ENCODE measurements at places on chromosomes 4 and X.

DNA sequence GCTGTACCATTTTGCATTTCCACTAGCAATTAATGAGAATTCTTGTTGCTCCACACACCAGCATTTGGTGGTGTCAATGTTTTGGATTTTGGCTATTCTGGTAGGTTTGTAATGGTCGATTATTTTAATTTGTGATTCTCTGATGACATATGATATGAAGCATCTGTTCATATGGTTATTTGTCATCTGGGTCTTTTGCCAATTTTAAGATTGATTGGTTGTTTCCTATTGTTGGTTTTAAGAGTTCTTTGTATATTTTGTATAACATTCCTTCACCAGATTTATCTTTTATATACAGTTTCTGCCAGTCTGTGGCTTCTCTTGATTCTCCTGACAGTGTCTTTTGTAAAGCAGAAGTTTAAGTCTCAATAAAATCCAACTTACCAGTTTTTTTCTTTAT is 18.5 kb upstream of the BDH2 start:
- DNase-seq, result no peak

- DNase-seq, result no peak
Observed at GRCh38 chr4:1472911-1473518, 66.8 kb upstream of the NKX1-1 start.

DNA sequence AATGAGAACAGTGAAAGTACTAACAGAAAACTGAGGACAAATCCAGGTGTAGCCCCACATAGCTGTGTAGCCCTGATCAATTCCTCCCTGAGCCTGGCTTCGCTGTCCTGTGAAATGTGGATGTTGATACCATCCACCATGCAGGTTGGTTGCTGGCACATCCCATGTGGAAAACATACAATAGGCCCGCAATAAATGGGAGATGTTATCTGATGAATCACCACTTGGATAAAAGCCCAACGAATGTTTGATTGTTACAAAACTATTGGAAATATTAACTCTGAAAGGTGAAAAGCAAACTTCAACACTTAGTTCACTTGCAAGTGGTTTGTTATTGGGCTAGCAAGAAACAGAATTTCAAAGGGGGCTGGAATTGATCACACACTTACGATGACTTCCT is 186.3 kb upstream of the FTHL17 start:
- no peak for DNase-seq

- no peak for DNase-seq
Observed at GRCh38 chrX:21691512-21692018, 33.4 kb upstream of the KLHL34 start.

DNA sequence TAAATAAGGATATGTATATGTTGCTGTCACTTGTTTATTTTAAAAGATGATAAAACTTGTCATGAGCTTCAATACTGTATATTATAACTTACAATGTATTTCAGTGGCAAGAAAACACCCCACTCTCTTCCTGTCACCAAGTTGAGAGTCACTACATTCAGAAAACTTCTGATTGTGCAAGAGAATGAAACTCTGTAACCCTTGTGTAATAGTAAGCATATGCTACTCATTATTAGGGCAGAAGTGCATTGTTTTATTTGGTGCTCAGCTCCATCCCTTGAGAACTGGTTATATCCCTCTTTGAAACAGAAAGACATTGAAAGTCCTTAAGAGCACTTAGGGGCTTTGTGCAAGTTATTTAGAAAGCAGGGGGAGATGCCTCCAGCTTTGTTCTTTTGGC is 594.5 kb downstream of the ARAP2 start:
- no peak for DNase-seq

GRCh38 chr4:130172156-130172555 is 1076.2 kb downstream of the C4orf33 start:
- peak; percentile 58 for DNase-seq

- no peak for DNase-seq
Observed at GRCh38 chr4:123446865-123447474, 50.4 kb downstream of the SPRY1 start.

DNA sequence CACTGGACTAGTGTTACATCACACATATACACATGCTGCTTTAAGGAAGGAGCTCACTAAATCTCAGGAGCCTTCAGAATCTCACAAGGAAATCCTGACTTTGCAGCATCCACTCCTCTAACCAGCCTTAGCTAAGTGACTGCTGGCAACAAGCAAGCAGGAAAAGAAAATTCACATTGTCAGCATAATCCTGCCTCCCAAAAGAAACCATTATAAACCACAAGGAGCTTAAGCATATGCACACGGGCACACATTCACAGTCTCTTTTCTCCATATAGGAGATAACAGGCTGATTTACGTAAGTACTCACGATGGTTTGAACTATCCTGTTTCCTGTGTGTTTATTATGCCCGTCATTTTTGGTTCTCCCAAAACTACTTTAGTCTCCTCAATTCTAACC is 136.3 kb downstream of the TMEM144 start:
- DNase-seq, result peak; percentile 27

DNA sequence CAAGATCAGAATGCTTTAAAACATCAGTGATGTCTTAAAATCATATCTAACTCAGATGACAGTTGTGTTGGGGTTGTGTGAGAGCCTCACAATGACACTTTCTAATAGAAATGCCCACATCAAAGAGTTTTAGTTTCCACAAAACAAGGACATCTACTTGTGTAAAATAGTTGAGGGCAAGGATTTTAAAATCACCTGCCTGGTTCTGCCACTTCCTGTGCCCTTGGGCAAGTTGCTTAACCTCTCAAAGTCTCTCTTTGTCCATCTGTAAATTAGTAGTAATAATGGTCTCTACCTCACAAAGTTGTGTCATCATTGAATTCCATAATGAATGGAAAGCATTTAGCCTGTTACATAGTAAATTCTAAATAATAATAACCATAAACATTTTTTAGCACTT is 41.9 kb upstream of the RELL1 start:
- no peak for DNase-seq

GRCh38 chr4:187501731-187502130 is 493.8 kb upstream of the ZFP42 start:
- no peak for DNase-seq

- DNase-seq, result no peak
Observed at GRCh38 chrX:124127496-124127895, 166.0 kb downstream of the STAG2 start.

- DNase-seq, result no peak
Observed at GRCh38 chrX:13270360-13270759, 49.5 kb downstream of the ATXN3L start.

DNA sequence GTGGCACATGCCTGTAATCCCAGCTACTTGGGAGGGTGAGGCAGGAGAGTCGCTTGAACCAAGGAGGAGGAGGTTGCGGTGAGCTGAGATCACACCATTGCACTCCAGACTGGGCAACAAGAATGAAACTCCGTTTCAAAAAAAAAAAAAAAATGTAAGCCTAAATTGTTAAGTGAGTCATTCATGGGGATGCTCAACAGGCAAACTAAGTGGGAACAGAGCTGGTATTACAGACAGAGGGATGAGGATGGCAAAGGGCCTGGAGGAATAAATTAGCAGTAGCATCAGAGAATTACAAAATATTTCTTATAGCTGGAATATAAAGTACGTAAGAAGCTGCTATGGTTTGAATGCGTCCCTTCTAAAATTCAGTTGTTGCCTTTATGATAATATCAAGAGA is 43.4 kb upstream of the OGT start:
- DNase-seq, result peak; percentile 11

- no peak for DNase-seq
Observed at GRCh38 chrX:10482261-10482660, 138.1 kb downstream of the MID1 start.

GRCh38 chr4:157838366-157838765 is 334.5 kb downstream of the GASK1B start:
- peak; percentile 2 for DNase-seq

DNA sequence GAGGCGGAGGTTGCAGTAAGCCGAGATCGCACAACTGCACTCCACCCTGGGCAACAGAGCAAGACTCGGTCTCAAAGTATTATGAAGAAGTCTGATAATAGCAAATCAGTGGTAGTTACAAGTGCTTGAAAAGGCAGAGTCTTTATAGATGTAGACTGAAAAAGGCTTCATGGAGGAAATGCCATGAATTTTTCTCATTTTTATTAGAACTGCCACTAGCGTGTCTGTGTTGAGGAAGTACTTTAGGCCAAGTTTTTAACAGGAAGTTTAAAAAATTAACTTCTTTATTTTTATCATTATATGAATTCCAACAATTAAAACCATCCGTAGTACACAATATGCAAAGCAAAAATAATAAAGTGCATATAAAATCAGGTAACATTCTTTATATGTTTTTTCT is 32.8 kb upstream of the IL13RA1 start:
- no peak for DNase-seq

DNA sequence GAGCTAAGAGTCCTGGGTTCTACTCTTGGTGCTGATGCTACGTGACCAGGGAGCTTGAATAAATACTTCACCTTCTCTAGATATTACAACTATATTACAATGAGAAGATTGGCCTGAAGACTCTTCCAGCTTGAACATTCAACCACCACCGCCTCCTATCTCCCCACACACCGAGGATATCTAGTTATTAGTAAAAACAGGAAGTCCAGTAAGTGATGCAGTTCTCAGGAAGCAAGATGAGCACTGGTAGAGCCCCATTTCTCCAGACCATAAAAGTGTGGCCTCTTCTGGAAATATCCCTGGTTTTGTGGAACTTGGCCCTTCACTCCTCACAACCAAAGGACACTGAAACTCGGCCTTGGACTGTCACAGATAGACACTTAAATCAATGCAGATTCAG is 18.5 kb downstream of the PJA1 start:
- DNase-seq, result no peak

DNA sequence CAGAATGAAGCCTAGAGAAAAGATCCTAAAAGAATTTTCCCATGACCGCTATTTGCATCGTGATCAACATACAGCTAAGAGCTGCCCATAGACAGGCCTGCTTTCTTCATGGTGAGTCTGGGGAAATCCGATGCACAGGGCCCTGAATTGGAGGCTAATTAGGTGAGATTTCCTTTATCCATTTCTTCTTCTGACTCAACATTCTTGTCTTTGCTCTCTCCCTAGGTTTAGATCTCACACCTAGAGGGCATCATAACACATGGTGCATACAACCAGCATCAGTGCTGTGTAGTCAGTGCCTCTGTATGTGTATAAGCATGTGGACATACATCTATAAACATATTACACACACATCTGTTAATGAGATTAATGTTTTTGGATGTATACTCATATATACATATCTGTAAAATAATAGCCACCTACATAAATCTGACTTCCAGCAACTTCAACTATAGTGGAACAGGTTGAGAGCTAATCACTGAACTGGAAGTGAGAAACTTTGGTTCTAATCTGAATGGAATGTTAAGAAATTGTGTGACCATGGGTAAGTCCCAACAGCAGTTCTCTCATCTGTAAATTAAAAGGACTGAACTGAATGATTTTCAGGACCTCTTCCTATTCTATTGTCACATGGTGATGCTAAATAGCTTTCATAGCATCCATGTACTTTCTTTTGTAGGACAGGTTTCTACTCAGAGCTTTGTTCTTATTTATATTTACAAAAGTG is 17.5 kb downstream of the GATB start:
- no peak for DNase-seq

- no peak for DNase-seq
Observed at GRCh38 chr4:143396695-143397094, 60.0 kb downstream of the GAB1 start.

DNA sequence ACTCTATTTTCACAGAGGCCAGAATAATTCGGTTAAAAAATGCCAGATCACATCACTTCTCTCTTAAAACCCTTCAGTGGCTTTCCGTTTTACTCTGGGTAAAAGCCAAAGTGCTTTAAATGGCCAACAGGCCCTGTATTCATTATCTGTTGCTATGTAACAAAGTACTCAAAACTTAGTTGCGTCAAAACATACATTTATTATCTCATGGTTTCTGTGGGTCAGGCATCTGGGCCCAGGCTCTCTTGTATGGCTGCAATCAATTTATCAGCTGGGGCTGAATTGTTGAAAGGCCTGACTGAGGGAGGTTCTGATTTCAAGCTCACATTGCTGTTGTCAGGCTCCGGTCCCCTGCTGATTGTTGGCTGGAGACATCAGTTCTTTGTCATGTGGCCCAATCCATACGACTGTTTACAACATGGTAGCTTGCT is 72.7 kb upstream of the H2AZ1 start:
- no peak for DNase-seq

GRCh38 chr4:186032259-186032658 is 36.7 kb upstream of the TLR3 start:
- DNase-seq, result no peak

DNA sequence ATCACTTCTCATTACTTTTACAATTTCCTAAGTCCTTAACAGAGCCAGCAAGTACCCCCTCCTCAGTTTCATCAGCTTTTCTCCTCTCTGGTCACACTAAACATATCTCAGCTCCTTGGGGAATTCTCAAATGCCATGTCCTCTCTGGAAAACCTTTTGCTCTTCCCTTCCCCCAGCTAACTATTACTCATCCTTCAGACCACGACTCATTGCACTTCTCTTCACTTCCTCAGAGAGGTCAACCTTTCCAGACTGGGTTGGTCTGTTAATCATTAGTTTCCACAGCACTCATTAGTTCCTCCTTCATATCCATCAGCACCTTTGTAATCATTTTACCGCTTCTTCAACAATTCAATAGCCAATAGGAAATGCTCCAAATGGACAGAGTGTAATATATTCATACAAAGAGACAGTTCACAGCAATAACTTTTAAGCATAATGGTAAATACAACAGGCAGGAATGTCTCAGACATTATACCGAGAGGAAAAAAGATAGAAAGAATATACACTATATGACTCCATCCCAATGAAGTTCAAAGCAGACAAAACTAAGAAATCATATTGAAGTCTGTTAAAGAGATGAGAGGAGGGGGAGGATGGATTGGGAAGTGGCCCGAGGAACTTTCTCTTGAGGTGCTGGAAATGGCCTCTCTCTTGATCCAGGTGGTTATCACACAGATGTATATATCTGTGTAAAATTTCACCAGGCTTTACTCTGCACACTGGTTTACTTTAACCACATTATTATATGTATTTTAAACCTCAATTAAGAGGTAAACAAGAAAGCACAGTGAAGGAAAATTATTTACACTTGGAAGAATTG is 39.6 kb downstream of the DDX60L start:
- peak; percentile 34 for DNase-seq

- DNase-seq, result peak; percentile 7
Observed at GRCh38 chr4:48261281-48261680, 8.4 kb downstream of the TEC start.

DNA sequence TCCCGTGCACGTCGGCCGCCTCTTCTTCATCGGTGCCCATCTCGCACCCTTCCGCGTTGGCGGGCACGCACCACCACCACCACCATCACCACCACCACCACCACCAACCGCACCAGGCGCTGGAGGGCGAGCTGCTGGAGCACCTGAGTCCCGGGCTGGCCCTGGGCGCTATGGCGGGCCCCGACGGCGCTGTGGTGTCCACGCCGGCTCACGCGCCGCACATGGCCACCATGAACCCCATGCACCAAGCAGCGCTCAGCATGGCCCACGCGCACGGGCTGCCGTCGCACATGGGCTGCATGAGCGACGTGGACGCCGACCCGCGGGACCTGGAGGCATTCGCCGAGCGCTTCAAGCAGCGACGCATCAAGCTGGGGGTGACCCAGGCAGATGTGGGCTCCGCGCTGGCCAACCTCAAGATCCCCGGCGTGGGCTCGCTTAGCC is 1.4 kb downstream of the POU4F2 start:
- DNase-seq, result no peak

Data from amniotic epithelial cell (primary cell).